ENCODE measurements at places on chromosomes 6 and 20.

- no peak for DNase-seq
These were observed 12.2 kb downstream of the FGD2 start for GRCh38 chr6:37017606-37018197.

GRCh38 chr6:33199687-33200218 is 712 bp downstream of the RXRB start:
- DNase-seq = no peak

DNA sequence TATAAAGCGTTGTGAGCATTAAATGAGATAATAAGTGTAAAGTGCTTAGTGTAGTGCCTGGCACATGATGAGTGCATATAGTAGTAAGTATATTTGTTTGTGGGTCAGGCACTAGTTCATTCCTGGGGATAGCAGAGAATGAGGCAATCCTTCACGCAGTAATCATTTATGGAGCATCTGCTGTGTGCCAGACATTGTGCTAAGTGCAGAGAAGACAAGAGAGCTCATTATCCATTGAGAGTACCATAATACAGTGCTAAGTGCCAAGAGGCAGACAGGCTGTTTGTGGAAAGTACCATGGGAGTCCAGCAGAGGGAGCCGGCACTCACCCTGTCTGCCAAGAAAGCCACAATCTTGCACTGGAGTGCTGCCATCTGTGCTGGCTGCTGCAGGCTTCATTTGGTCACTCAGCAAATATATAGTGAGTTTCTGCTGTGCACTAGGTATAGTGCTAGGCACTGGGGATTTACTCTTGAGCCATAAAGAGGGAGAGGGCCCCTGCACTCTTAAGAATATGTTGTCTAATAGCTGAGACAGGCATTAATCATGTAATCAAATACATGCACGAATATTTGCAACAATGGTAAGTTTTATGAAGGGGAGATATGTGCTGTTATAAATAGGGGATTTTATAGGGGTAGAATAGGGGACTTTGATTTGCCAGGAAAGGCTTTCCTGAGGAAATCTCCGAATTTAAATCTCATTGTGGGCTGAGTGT is 12.9 kb upstream of the MROH8 start:
- DNase-seq = peak; percentile 41

GRCh38 chr6:27911956-27912446 is at the start of gene OR2B2:
TSS of gene OR2B2 (minus strand) at chr6:27912396. CDS start at chr6:27912319, 77 bp downstream.
- DNase-seq = no peak

- DNase-seq = no peak
These were observed 86.9 kb downstream of the TCP11 start for GRCh38 chr6:35054106-35054742.

DNA sequence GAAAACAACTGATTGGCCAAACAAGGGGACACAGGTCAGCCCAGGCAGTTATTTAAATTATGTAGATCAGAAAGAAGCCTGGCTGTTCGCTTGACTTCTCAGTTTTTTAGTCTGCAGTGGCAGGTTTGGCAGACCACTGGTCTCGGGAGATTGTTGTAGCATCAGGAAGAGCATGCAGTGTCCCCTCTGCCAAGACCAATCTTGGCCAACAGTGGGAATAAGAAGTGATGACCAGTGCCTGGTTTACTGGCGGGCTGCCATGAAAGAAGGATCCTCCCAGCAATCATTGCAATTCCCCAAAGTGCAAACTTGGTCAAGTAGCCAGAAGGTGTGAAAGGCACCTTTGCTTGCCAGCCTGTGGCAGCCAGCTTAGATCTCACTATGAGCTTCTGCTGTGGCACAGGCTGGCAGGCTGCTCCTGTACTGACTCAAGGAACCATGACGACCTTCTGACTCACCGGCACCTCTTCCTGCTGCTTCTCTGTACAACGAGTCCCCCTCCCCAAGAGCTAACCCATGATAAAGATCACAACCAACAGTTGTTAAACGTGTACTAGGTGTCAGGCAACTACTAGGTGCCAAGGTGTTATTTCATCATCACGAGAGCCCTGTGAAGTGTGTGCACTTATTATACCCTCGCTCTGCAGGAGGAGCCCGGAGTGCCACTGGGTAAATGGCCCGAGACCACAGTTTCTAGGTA is 76.8 kb upstream of the DUSP22 start:
- no peak for DNase-seq

DNA sequence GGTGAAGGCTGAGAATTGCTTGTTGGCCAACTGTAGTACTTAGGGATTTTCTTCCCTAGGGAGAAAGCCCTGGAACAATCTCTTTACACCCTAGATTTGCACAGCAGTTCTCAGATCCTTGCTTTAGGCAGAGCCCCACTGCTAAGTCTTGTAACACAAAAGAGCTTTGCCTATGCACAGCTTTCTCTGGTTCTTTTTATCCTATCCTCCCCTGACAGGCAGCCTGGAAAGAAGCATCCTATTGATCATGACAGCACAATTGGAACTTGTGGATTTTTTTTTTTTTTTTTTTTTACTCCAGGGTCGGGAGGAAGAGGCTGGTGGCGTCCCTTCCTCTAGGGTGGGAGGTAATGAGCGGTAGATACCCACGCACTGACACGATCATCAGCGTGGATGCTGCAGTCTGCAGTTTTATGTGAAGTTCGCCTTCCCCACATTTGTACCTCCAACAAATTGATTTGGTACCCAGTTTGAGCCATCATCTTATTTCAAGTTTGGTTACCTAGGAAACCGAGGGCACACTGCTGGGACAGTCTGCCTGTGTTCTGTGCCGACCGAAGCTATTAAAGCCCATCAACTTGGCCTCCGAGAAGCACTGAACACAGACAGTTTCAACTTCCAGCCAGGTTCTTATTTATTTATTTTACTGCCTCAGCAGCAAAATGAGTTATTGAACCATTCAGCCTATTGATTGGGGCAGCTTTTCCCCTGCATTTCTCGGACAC is 110.1 kb downstream of the NRN1 start:
- no peak for DNase-seq

DNA sequence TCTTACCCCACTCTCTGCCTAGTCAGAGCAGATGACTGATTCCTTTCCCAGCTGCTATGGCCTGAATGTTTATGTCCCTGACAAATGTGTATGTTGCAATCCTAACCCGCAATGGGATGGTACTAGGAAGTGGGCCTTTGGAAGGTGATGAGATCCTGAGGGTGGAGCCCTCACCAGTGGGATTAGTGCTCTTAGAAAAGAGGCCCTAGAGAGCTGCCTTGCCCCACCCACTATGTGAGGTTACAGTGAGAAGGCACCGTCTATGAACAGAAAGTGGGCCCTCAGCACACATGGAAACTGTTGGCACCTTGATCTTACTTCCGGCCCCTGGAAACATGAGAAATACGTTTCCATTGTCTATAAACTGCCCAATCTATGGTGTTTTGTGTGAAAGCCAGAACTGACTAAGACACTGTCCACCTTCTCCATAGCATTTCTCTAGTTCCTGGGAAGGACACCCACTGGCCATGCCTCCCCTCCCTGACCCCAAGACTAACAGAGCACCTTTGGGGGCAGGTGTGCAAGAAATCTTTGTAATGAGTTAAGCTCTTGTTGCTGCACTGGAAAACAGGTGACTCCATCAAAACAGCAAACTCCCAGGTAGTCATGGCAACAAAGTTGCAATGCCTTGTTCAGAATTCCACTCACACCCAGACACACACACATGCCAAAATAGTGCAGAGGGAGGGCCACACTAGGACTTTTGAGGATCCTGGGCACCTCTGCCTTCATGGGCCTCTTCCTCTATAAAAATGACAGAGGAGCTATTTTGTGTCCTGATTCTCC is 16.2 kb downstream of the GABRR2 start:
- no peak for DNase-seq

DNA sequence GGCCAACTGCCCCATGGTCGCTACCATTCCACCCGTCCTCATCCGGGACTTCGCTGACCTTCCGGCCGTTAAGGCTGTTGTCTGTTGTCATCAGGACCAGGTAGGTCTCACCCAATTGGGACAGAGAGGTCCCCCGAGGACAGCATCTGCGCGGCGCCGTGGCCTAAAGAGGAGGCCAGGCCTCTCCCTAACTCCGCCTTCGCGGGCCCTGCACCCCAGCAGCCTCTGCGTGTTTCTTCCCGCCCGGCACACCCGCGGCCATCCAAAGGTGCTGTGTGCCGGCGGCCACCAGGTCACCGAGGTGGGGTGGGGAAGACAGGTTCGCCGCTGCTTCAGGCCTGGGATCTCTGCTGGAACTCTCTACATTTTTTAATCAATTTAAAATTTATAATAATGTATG is 9.0 kb downstream of the OR2W1 start:
- no peak for DNase-seq

DNA sequence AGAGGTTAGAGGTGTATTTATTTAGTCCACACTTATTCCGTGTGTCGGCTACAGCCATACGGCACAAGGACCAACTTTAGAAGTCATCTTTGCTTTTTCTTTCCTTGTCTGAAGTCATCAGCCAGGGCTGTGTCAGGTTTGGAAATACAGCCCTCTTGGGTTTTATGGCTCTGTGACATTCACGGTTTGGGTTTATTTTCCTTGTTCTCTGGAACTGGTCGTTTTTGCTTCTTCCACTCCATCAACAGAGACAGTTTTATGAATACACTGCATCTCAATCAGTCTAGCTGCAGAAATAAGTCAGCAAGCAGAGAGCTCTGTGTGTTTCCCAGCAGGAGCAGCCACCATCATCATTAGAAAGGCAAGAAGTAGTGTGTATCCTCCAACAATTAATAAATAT is 132.5 kb downstream of the TBC1D7 start:
- no peak for DNase-seq

DNA sequence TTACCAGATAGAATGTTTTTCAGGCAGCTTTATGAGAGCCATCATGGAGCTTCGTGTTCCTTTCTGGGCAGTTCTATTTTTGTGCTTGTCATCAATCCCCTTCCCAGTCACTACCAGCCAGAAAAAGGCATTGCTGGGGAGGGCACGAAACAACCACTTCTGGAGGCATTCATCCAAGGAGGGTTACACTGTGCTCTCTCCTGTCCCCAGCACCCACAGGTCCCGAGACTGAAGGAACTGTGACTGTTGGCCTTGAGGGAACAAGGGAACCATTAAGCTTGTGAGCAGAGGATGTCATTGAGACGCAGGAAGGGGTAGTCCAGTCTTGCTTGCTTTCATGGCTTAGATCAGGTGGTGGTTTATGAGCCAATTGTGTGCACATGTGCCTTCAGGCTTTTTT is 20.1 kb upstream of the ENPP5 start:
- DNase-seq = no peak

- no peak for DNase-seq
These were observed 161.5 kb downstream of the MYLK4 start for GRCh38 chr6:2589171-2589661.

- DNase-seq = no peak
These were observed 12.5 kb downstream of the PRIM2 start for GRCh38 chr6:57329933-57330332.

DNA sequence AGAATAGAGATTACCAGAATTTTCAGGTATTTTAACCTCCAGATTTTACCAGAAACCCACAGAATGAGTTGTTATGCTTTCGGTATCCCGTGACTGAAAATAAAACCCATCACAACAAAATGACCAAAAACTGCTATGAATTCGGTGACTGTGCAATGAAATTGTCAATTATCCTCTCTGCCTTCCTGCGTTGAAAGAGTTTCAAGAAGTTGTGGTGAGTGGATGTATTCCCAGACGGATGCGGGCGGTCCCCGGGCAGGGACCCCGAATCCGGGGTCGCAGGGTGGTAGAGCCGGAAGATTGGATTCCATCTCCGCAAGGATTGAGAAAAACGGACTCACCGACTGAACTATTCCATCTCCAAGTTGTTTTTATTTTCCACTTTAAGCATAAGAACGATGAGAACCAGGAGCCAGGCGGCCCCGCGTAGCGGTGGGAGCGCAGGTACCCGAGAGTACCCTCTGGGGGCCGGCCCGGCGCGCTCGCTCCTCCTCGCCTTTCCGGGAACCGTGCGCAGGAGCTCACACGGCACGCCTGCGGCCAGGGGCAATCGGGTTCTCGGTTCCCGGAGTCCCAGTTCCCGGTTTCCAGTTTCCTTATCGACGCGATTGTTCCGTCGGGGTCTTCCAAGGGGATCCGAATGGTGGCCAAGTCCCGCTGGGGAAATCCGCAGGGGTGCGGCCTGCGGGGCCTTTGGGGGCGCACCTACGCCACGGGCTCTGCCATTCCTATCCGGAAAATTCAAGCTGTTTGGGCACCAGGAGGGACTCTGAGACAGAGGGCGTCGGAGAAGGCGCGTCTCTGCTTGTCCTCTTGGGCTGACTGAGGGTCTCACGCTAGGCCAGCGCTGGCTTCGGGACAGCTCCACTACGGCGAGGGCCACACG is 104.9 kb upstream of the PRDM1 start:
- no peak for DNase-seq

DNA sequence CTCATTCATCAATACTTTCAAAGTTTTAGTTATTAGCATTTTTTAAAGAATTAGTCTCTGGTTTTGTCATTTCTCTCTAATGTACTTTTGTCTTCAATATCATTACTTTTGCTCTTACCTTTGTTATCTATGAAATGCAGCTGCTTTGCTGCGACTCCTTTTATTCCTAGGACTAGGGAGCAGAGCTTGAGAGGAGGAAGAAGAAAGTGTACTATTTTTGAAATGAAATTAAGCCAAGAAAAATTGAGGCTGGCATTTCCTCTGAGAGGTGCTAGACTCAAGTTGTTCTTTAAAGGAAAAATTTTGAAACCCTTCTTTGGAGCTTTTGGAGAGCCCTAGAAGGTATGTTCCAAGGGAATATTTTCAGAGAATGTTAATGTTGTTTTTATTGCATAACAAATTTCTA is 48.3 kb upstream of the MRAP2 start:
- DNase-seq = no peak

Data from NCI-H1417 treated with DMSO at 0.1 percent for 48 hours (cell line).